ENCODE measurements at places on chromosomes 11 and 22.

DNA sequence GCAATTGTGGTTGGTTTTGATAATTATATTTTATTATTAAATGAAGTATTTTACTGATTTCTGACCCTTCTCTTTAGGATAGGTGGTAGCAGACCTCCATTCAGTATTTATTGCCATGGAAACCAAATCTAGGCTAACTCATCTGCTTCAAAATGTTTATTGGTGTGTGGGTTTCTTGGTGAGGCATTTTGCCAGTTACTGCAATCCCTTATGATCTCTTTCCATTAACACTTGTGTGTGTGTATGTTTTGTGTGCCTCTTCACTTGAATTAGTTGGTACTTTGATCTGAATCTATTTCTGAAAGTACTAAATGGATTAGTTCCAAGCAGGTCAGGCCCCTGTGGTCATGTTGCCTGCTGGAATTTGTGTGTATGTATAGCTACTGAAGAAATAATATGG lies 184.4 kb upstream of the C11orf87 start:
- DNase-seq = peak; percentile 50

GRCh38 chr11:46288451-46288850 lies 11.0 kb downstream of the CREB3L1 start:
- DNase-seq = no peak

GRCh38 chr22:28674121-28674563 lies 5.5 kb downstream of the TTC28 start:
- peak; percentile 71 for DNase-seq

- DNase-seq = no peak
These were observed at the start of gene TMEM45B for GRCh38 chr11:129815596-129816461. Gene TMEM45B (plus strand): TSS chr11:129815848. CDS start chr11:129852483, 36,635 bp downstream.

DNA sequence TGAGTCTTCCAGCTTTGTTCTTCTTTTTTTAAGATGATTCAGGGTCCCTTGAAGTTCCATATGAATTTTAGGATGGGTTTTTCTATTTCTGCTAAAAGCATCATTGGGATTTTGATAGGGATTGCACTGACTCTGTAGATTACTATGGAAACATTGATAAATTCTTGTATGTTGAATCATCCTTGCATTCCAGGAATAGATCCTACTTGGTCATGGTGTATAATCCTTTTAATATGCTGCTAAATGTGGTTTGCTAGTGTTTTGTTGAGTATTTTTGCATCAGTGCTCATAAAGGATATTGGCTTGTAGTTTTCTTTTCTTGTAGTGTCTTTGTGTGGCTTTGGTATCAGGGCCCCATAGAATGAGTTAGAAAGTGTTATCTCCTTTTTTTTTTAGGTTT lies 34.9 kb upstream of the PHOX2A start:
- peak; percentile 62 for DNase-seq

GRCh38 chr11:17350455-17351171 lies 987 bp upstream of the NCR3LG1 start:
- DNase-seq = no peak

GRCh38 chr11:11964774-11965150 lies 43.7 kb downstream of the DKK3 start:
- DNase-seq = no peak

- DNase-seq = no peak
These were observed 18.9 kb downstream of the EPS8L2 start for GRCh38 chr11:724778-725386.

DNA sequence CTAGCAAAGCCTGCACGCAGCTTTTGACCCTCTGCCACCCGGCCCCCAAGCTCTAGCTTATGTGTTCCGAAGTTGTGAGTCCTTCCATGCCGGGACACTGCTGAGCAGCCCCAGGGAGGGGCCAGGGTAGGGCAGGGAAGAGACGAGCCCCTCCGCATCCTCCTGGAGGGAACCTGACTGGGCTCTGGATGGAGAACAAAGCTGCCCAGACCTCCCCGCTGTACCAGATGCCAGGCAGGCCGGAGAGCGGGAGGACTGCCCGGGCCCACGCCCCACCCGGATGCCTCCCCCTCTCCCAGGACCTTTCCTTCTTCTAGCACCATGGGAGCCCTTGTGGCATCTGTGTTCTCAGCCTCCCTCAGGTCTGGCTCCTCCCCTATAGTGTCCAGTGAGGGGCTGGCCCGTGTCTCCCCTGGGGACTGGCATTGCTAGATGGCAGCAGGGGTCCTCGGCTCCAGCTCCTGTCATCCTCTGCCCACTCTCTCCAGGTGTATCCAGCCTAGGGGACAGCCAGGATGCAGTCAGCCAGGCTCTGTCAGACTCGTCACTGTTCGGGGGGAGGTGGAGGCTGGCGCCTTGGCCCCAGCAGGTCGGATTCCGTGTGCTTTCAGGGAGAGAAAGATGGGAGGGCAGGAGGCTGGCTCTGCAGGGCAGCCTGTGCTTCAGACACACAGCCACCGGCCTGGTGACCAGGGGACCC lies 46.1 kb downstream of the ALX4 start:
- no peak for DNase-seq

- DNase-seq = no peak
These were observed 96.2 kb upstream of the SERPIND1 start for GRCh38 chr22:20677684-20678242.

GRCh38 chr22:48152164-48152775 lies 1389.8 kb downstream of the TBC1D22A start:
- no peak for DNase-seq

DNA sequence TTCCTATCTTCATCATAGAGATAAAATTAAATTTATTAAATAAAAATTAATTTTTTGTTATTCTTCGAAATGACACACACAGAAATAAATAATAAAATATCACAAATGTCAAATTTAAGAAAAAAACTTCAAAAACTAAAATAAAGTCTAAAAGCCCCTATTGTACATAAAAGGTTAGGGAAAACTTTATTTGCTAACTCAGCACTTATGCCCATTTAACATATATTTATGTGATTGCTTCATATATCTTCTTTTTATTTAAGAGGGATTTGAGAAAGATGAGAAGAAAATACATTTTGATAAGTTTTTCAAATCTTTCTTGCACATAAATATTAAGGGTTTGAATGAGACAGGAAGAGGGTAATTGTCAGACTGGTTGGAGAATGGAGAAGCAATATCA lies 2350.4 kb upstream of the RAG2 start:
- no peak for DNase-seq

DNA sequence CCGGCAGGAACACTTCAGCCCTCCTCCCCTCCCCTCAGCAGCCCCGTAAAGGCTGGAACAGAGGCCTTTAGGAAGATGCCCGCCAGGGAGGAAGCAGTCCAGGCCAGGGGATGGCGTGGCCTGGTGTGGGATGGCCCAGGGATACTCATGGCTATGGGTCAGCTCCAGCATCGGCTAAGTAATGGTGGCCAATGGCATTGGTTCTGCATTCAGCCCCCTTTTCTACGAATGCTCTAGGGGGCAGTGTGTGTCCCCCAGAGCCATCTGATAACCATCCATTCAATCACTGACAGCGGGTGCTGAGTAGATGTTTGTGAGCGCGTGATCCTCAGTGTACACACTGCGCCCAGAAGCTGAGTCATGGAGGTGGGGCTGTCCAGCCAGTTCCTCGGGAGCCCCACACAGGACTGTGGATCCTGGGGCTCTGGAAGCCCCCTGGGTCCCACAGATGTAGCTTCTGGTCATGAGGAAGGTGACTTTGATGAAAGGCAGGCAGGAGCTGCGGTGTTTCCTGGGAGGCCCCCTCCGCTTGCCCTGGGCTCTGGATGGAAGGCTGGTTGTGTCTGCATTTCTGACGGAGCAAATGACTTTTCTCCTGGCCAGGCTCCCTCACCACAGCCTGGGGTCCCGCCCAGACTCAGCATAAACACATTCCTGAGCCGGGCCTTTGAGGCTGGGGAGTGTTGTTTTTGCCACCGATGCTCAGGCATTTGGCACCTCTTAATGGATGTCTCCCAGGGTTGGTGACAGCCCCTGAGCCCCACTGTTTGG lies 46.5 kb downstream of the FBLN1 start:
- DNase-seq = peak; percentile 94

DNA sequence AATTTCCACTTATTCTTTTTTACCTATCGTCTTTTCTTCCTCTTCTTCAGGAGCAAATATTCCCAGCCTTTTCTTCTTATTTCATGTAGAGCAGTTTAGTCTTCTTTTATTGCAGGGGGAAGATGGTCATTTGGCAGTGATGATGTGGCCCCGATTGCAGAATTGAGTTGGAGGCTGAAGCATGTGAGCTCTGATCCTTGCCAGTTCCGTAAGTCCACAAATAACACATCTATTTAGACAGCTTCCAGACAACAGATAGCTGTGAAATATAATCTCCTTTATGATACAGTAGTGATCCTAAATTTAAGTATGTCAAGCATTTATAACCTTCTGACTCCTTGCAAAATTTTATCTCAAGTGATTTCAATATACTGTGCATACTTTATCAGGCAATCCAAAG lies 27.5 kb downstream of the REXO2 start:
- DNase-seq = no peak

DNA sequence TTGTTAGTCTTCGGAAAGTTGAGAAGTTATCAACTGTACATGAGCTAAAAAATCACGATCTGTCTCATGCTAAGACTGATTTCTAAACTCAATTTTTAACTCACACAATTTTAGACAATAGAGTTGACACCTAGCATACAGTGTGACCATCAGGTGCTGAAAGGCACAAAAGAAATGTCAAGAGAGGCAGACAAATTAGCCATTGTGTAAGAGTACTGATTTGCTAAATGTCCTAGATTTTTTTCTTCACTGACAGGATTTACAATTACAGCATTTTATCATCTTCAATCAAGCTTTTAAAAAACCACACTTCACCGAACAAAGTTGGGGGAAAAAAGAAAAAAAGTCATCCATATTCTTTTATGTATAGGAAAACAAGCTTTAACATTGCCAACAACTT lies 7.0 kb downstream of the LGR4 start:
- DNase-seq = no peak

DNA sequence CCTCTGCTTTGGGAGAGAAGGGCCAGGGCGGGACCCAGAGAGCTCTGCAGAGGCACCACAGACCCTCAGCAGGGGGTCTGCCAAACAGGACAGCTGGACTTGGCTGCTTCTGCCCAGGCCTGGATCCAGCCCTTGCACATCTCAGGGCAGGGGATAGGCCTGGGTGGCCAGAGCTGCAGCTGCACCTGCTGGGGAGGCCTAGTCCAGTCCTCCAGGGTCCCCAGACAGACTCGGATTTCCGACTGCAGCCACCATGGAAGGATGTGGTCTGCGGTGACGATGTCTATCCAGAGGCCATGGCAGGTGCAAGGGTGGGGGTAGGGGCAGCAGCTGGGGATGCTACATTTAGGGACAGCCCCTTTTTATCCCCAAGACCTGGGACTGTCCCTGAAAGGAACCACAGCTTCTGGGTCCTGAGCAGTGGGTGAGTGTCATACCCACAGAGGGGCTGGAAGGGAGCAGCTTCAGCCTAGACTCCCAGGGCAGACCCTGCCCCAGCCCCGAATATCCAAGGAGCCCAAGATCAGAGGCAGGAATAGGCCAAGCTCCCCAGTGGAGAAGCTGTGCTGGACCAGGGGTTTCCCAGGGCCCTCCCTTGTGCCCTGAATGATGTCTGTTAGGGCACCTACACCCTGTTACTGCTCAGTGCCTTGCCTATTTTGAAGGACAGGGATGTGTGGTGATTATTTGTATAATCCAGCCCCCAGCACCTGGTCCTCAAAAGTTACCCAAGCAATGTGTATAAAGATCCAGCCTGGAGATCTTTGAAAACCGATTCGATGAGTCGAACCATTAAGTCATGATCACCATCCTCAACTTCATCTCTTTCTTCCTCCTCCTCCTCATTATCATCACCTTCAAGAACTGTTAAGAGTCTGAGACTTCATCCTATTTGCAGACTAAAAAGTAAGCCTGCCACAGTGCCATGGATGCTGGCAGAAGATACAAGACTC lies 2.5 kb upstream of the IGLL5 start:
- no peak for DNase-seq

DNA sequence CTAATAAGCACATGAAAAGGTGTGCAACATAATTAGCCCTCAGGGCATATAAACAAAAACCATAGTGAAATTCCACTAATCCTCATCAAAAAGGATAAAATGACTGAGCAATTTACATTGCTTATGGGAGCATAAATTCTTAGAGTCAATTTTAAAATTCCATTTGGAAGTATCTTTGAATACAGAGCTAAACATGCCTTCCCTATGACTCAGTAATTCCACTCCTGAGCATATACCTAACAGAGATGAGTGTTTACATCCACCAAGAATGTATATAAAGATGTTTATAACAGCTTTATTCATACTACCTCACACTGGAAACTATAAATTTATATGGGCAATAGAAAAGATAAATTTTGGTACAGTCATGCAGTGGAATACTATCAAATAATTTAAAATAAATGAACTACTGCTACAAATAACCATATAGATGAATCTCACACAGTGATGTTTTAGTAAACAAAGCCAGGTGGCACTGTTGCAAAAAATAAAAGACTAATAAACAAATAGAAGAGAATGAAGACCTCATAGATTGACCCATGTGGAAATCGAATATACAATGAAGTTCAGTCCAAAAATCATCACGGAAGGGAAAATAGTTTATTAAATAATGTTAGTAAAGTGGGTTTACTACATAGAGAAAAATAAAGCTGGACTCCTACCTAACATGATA lies 8.2 kb upstream of the OR2D2 start:
- DNase-seq = no peak

DNA sequence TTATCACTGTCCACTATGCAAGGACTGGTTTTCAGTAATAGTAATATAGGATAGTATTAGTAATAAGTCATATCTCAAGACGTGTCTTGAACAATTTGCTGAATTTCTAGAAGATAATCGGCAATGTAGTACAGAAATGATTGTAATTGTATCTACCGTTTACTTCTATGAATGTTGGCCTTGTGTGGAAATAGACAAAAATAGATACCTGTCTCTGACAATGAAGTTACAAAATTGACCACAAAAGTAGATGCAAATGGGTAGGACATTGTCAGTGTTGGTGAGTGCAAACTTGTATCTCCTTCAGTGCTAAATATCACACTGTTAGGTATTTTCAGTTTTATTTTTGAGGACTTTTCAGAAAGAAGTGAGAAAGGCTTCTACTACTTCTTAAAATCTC lies 43.1 kb downstream of the SVIP start:
- no peak for DNase-seq

DNA sequence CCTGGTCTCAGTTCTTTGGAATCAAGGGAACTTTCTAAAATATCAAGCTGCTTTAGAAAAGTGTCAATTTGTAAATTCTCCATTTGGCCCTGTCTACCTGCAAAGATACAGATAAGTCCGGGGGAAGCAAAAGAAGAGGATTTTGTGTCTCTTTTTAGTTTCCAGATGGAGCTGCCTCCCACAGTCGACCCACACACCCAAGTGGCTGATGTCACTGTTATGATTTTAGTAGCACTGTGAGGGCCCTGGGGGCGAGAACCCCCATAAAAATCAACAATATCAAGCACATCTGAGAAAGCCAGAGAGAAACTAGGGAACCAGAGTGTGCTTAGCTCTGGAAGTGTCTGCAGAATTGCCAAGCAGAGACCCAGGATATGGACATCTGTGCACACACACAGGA lies 212.7 kb downstream of the LARGE1 start:
- no peak for DNase-seq

GRCh38 chr11:2468363-2469235 lies 23.8 kb downstream of the KCNQ1 start:
- DNase-seq = no peak

- no peak for DNase-seq
These were observed 47.2 kb downstream of the TP53I11 start for GRCh38 chr11:44903518-44903917.
